Right kidney (tissue), 9 donors: ENCODE measurements at places on chromosomes 7 and 10.

GRCh38 chr10:131928248-131929095, 27.7 kb downstream of the PPP2R2D start:
- DNase-seq, result no peak

GRCh38 chr10:70500812-70501301, 22.3 kb downstream of the PALD1 start:
- DNase-seq, result no peak

GRCh38 chr10:70762441-70763175, 22.6 kb downstream of the TBATA start:
- DNase-seq, result no peak

DNA sequence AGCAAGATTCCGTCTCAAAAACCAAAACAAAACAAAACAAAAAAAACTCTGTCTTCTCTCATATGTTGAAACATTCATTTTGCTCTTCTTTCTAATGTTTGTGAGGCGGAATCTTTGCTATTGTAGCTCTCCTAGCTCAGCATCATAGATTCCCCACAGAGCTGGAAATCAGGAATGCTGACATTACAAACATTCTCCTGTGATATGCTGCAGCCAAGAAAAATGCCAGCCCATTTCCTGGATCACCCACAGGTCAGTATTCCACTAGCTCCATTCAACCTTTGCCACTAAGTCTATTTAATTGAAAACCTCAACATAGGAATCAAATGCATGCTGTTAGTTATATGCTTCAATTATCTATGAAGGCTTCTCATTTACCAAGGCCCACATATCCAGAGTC, 186.3 kb downstream of the IPMK start:
- no peak for DNase-seq

GRCh38 chr10:124079864-124080263, 13.5 kb downstream of the CHST15 start:
- DNase-seq, result no peak

DNA sequence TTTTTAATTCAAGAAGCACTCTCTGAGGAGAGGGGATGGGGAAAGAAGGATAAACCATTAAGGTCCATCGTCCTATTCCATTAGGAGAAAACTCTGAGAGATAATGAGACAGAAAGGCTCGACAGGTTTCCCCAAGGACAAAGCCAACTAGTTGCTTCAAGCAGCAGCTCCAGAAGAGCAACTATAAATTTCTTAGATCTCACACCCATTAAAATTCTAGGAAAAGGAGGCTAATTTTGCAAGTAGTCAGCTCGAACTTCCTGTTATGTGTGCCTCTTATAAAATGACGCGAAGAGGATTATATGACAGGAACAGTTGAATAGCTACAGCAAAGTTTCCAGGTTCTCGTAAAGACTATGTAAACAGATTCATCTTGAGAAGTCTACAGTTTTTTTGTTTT, 52.0 kb upstream of the ST8SIA6 start:
- DNase-seq, result no peak

- no peak for DNase-seq
These were observed 22.0 kb downstream of the IMMP2L start for GRCh38 chr7:111540199-111540815.
